ENCODE measurements at places on chromosomes 7 and 10. TPM values are rescaled to one million over a fixed set of nuclear protein-coding genes. Genes with fewer than 3 reads are reported as not detected.

GRCh38 chr10:71978476-71978875 lies 14.3 kb downstream of the CHST3 start:
- DNase-seq = no peak

GRCh38 chr10:96846395-96846794 lies 14.3 kb downstream of the LCOR start:
- DNase-seq = no peak

GRCh38 chr7:50321487-50322067 lies 17.1 kb downstream of the IKZF1 start:
- DNase-seq = no peak

- no peak for DNase-seq
Observed at GRCh38 chr7:81956520-81956919, 186.7 kb upstream of the HGF start.

- no peak for DNase-seq
Observed at GRCh38 chr7:5470167-5470532, 46.5 kb upstream of the TNRC18 start.

GRCh38 chr10:70462349-70462984 lies 16.1 kb upstream of the PALD1 start:
- peak; percentile 67 for DNase-seq

DNA sequence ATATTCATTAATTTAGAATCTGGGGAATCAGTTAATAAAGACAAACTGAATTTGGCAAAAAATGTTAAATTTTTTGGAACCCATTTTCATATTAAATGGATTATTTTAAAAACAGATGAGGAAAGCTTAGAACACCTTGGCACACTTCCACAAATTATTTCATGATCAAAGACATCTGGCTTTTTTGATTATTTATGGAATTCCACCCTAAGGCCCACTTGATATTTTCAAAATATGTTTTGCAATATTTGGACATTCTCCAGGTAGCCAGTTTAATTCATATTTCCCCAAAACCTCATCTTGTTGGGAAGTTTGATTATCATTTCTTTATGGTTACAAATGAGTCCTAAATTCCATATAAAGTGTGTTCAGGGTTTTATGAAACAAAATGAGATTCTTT lies 129.9 kb downstream of the DOCK4 start:
- no peak for DNase-seq

GRCh38 chr10:5873515-5873995 lies 16.1 kb downstream of the ANKRD16 start:
- peak; percentile 41 for DNase-seq

- no peak for DNase-seq
Observed at GRCh38 chr10:45383682-45384330, 9.8 kb downstream of the ALOX5 start.

DNA sequence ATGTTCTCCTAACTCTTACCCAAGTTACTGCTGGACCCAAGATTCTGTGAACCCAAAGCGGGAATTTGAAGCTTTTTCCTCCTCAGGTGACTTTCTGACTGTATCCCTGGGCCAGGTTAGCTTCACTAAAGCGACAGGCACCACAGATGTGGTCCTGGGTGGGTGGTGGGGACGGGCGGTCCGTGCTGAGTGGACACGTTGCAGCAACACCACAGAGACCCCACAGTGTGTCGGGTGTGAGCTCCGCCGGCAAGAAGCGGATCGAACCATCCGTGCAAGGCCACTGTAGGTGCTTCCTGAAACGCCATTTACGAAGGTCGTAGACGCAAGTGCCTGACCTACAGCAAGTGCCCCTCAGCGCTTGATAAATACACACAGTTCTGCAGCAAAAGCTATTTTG lies 325.9 kb downstream of the ADARB2 start:
- DNase-seq = no peak

- DNase-seq = no peak
Observed at GRCh38 chr7:22457471-22457870, 42.5 kb downstream of the STEAP1B start.

- DNase-seq = no peak
Observed at GRCh38 chr7:81594767-81595166, 175.1 kb downstream of the HGF start.

- no peak for DNase-seq
Observed at GRCh38 chr7:31850601-31851000, 163.6 kb downstream of the PPP1R17 start.

GRCh38 chr10:3737864-3738263 lies 47.1 kb downstream of the KLF6 start:
- DNase-seq = no peak

DNA sequence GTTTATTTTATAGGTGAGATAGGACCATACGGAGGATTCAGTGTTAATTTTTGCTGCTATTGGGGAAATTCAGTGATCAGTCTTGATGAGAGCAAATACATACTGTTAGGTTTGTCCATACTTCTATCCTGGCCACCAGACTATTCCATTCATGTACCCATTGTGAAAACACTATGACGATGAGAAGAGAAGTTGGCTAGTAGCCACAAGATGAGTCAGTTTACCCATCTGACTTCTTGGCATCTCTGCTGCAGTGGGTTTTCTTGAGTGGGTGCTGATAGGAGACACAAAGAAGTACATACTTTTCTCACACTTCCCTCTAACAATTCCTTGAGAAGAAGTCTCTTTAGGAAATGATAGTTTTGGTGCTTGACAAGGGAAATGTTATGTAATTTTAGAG lies 133.1 kb downstream of the TFPI2 start:
- DNase-seq = no peak

- no peak for DNase-seq
Observed at GRCh38 chr10:100816671-100817070, 71.3 kb downstream of the PAX2 start.

GRCh38 chr7:101077303-101078086 lies 7.8 kb upstream of the TRIM56 start:
- DNase-seq = peak; percentile 65

- DNase-seq = no peak
Observed at GRCh38 chr10:102635377-102635776, 8.9 kb upstream of the TRIM8 start.

DNA sequence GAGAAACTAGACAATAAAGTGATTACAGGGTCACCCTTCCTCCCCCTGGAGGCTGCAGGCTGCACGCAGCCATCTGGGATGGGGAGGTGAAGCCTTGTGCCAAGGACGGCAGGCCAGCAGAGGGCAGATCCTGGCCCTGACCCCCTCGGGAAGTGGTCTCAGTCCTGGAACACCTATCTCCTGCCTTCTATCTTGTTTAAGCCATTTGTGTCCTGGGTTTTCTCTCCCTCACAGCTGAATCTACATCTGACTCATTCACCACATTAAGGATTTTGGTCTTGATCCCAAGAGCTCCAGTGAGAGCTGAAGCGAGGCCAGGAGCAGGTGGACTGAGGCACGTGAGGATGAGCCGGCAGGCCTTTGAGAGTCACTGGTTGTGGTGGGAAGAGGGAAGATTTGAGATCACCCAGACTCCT lies 16.4 kb upstream of the PARP12 start:
- peak; percentile 25 for DNase-seq

DNA sequence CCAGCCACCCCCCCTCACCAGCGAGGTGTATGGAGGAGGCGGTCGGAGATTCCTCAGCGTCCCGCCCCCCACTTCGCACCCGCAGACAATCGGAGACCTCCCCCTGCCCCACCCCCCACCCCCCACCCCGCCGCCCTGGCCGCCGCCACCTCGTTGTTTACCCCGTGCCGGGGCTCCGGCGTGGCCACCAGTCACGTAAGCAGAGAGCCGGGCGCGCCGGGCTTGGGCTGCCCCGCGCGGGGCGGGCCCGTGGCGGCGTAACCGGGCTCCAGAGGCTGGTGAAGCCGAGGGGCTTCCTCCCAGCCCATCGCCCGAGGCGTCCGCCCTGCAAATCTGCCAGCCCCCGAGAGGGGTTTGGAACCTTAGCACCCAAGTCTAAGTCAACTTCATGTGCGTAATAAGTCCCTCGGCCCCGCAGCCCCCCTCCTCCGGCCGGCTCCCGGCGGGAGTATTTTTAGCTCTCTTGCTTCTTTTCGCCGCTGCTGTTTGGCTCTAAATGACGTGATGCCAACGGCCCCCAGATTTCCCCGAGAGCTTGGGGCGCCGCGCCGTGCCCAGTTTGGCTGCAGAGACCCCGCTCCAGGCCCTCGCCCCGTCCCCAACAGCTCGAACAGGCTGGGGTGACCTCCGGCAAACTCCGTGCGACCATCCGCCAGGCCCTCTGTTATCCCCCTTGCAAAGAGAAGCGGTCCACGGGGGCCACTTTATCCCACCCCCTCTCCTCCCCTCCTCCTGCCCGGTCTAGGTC lies 2.7 kb downstream of the MXI1 start:
- peak; percentile 60 for DNase-seq

DNA sequence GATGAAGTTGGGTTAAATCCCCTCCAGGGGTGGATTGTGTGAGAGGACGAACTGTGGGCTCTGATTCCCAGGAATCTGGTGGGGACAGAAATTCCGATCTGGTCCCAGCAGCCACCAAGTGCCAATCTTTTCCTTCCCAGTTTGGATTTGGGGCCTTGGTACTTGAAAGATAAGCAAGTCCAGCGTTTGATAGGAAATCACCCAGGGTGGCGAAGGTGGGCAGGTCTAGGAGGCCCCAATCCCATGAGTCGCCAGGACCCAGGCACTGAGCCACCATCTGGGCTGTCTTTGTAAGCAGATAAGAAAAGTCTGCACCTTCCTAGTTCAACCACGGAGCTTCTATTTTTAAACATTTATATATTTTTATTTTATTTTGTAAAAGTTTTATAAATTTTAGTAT lies 122.6 kb upstream of the LSM8 start:
- DNase-seq = no peak

GRCh38 chr7:123999703-124000102 lies 33.2 kb downstream of the TMEM229A start:
- DNase-seq = no peak

GRCh38 chr7:44735403-44736165 lies 13.1 kb upstream of the ZMIZ2 start:
- DNase-seq = no peak

- DNase-seq = no peak
Observed at GRCh38 chr7:128059143-128059988, 28.1 kb upstream of the LRRC4 start.

The SPDYE6 gene
- 0.16 TPM for total RNA-seq

The GSAP gene
- total RNA-seq = 12.6 TPM

The KNDC1 gene
- 5.9 TPM for total RNA-seq

The NEURL1 gene
- 25.1 TPM for total RNA-seq

The ZNF804B gene
- total RNA-seq = 4.2 TPM

The FIGNL1 gene
- 47.7 TPM for total RNA-seq

The CLCN1 gene
- total RNA-seq = under 0.01 TPM

The GFRA1 gene
- 4.7 TPM for total RNA-seq

The PNLIPRP2 gene
- total RNA-seq = not detected

The AP1S1 gene
- total RNA-seq = 93.4 TPM

The NSUN6 gene
- total RNA-seq = 42.3 TPM

The FMC1 gene
- total RNA-seq = 16.8 TPM

The CHRM2 gene
- total RNA-seq = 9.4 TPM
